ENCODE measurements at places on chromosomes 16 and 17.
A peak's percentile ranks its signal among the peaks of the same experiment; 100 is the strongest.

DNA sequence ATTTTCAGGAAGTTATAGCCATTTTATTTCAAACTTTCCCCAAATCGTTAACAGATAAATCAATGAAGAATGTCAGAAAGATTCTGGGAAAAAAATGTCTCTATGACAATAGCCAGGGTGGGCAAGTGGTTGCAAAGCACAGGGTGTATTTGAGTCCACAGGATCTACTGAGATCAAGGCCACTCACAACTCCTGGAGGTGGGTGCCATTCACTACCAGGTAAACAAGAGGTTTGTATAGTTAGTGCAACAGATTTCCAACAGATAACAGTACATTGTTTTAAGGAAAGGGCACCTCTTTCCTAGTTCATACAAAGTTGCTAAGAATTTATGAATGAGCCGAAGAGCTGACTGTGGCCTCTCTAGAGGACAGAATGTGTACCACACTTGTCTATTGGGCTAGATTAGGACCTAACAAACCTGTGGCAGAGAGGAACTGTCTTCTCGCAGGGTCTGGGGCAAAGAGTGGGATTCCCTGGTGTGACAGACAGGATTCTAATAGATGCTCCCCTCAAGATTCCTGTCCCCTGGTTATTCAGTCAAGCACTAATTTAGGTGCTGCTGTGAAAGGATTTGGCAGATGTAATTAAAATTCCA lies 52.0 kb upstream of the ZNF629 start:
- no peak for DNase-seq

- DNase-seq: peak; percentile 68
Observed at GRCh38 chr16:88616320-88616719, 22.1 kb upstream of the IL17C start.

DNA sequence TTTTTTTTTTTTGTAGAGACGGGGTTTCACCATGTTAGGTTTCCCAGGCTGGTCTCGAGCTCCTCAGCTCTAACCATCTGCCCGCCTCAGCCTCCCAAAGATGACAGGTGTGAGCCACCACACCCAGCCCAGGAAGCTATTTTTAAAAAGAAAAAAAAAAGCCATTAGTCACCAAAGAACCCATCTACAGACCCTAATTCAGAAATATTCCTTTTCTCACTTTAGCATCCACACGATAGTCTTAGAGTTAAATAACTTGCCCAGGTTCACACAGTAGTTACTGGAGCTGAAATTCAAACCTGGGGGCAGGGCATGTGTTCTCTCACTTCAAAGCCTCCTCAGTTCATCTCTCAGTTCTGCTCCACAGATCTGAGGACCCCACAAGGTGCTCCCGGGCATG lies 70.3 kb upstream of the NOL11 start:
- DNase-seq: no peak

DNA sequence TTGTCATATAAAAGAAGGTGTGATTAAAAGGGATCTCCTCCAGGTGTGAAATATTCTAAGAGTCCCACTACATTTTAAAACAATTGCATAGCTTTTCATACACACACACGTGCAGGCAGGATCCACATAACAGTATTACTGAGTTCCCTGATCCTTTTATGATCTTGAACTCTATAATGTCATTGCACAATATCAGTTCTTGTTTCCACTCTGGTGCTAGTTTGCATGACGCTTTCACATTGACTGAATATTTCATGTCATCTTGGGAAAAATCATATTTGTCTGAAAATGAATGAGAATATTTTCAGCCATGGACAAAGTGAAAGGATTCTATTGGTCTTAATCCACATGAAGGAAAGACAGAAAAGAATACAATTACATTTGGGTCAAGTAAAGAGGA lies 703.8 kb downstream of the CDH8 start:
- no peak for DNase-seq

- DNase-seq: peak; percentile 14
Observed at GRCh38 chr16:73610605-73611156, 562.8 kb upstream of the ZFHX3 start.

DNA sequence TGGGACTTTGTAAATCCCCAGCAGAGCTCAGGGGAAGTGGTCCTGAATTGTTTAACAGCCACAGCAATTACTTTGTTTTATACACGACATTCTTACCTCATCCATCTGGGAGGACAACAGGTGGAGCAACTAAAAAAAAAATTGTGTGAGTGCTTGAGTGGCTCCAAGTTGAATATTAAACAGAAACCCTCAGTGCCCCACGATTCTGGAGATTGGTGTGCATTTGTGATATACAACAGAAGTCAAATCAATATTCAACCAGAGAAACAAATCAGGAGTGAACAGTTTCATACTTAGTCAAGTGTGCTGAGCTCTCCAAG lies 204.8 kb downstream of the HAPSTR1 start:
- DNase-seq: no peak

DNA sequence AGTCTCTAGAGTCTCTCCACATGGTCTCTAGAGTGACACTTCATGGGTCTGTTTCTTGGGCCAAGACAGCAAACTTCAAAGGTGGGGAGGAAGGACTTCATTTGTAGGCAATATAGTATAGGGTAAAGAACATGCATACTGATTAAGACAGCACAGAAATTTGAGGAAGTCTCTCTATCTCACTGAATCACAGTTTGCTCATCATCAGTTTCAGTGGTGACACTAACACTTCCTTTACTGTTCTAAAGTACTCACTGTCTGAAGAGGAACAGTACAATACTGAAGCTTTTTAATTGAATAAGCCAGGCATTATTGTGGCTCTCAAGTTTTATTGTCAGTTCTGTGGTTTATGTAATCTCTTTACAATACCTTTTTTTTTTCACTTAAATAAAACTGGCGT lies 656.4 kb upstream of the CDH8 start:
- DNase-seq: no peak
